GM23338 (cell line): ENCODE measurements at places on chromosomes 13 and 19. TPM values are rescaled to one million over a fixed set of nuclear protein-coding genes. Genes with fewer than 3 reads are reported as not detected.

RGL3 gene
- total RNA-seq: 46.8 and 49.4 TPM in 2 replicates

DNA sequence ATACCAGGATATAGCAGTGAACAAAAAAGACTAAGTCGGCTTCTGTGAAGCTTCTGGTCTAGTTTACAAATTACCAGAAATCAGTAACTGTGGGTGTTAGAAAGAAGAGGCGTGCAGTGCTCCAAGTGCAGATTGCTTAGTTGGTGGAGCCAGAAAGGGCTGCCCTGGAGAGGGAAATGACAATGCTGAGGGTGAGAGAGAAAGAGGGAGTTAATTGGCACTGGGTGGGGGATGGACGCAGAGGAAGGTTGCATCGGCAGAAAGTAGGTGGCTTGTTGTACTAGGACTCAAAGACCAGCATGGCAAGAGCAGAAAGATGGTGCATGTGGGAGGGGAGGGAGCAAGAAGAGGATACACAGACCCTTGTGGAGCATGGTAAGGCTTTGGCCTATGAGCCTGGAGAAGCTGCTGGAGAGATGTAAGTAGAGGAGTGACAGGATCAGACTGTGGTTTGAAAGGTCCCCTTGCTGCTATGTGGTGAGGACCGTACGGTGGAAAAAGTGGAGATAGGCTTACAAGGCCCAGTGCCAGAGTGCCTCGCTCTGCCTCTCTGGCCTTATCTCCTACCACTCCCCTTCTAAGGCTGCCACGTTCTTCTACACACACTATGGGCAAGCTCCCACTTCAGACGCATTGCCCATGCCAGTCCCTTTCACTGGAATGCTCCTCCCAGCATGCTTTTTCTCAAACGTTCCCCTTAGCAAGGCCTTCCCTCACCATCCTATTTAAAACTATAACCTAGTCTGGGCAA lies 13.5 kb downstream of the SMG9 start:
- no peaks in the 10 kb centered on the region for H3K4me1 ChIP-seq
- H3K27ac ChIP-seq: no peak overlapping the region
- H3K36me3 ChIP-seq: peaks cover 6% of the 10 kb centered on the region
- no peaks in the 10 kb centered on the region for H3K27me3 ChIP-seq
- no peak for DNase-seq

KCNK6 gene
- 9.9 and 14.6 TPM in 2 replicates for total RNA-seq

DNA sequence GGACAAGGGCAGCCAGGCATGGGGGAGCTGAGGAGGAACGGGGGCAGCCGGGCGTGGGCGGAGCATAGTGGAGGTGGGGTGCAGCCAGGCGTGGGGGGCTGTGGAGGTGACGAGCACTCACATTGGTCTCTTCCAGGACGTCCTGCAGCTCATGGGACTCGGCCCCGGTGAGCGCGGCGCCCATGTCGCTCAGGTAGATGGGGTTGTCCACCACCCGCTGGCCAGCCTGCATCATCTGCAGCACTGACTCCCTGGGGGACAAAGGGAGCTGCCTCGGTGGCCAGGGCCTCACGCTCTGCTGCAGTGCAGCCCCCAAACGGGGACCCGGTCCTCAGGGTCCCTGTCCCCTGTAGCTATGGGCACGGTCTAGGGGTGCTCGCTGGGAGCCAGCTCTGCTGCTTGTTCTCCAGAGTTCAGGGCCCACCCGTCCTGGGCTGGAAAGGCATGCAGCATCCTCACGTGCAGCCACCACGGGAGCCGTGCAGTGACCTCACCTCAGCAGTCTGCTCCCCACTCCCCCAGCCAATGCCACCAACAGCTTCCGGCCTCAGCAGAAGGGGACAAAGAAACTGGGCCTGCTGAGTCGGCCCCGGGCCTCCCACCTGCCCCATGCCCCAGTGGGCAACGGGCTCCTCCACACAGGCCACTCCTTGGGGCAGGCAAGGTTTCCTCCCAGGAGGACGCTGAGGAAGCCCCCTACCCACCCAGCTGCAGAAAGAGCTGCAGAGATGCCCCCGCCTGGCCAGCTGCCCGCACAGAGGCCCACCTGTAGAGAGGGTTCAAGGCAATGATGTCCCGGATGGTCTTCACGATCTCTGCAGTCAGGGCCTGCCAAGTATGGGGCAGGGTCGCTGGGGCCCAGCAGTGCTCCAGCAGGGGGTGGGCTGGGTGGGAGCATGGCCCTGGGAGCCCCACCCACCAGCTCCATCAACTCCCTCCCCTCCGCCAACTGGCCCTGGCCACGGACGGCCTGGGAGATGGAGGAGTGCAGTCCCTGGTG lies 12.1 kb downstream of the LONP1 start:
- H3K4me3 ChIP-seq: no peak overlapping the region
- no peak for DNase-seq
- no peak overlapping the region for H3K27ac ChIP-seq
- H3K4me1 ChIP-seq: no peaks in the 10 kb centered on the region
- H3K36me3 ChIP-seq: peaks cover 32% of the 10 kb centered on the region
- H3K27me3 ChIP-seq: no peaks in the 10 kb centered on the region

DNA sequence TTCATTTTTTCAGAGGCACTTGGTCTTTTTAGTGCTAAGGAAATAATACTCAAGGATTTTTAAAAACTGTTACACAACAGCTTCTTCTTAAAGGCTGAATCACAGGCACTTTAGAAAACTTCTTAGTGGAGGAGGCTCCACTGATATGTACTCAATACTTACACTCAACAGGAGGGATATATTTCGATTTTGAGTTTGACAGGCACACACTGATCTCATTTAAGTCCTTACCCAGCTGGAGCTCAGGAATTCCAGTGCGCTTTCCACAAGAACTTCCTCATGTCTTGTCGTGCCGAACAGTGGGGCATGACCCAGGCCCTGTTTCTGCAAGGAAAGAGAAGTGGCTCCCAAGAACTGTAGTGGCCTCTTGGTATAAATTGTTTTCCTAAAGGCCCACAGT lies 103.8 kb downstream of the RGCC start:
- no peak for DNase-seq
- no peaks in the 10 kb centered on the region for H3K4me1 ChIP-seq
- H3K36me3 ChIP-seq: no peaks in the 10 kb centered on the region
- H3K4me3 ChIP-seq: no peak overlapping the region
- H3K27ac ChIP-seq: no peak overlapping the region

DNA sequence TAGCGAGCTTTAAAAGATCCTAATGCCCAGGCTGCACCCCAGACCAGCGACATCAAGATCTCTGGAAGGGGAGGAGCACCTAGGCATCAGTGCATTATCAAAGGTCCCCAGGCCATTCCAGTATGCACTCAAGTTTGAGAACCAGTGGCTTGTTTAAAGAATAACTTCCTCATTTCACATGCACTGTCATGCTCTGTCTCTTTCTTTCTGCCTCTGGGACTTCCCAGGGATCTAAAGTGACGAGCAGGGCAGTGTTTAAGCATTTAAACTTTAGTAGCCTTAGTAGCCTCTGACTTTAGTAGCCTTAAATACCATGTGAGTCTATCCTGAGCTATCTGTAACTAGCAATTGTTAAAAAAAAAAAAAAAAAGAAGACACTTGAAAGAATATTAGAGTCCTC lies 8.9 kb upstream of the FARP1 start:
- no peaks in the 10 kb centered on the region for H3K27me3 ChIP-seq
- DNase-seq: no peak
- no peak overlapping the region for H3K4me3 ChIP-seq

ZNF253 gene
- 44.7 and 58.2 TPM in 2 replicates for total RNA-seq

- H3K4me3 ChIP-seq: no peak overlapping the region
- peak; percentile 79 for DNase-seq
- H3K27ac ChIP-seq: no peak overlapping the region
- no peaks in the 10 kb centered on the region for H3K36me3 ChIP-seq
- H3K27me3 ChIP-seq: no peaks in the 10 kb centered on the region
Observed at GRCh38 chr19:42601811-42602443, 7.2 kb upstream of the CEACAM8 start.

GRCh38 chr13:106702505-106702904 lies 134.6 kb upstream of the ARGLU1 start:
- DNase-seq: no peak
- no peak overlapping the region for H3K27ac ChIP-seq
- H3K36me3 ChIP-seq: no peaks in the 10 kb centered on the region
- no peak overlapping the region for H3K4me3 ChIP-seq
- no peaks in the 10 kb centered on the region for H3K4me1 ChIP-seq
- H3K27me3 ChIP-seq: no peaks in the 10 kb centered on the region

CCDC194 gene
- 0.49 TPM in 1 of 2 replicates, not detected in the other for total RNA-seq

DNA sequence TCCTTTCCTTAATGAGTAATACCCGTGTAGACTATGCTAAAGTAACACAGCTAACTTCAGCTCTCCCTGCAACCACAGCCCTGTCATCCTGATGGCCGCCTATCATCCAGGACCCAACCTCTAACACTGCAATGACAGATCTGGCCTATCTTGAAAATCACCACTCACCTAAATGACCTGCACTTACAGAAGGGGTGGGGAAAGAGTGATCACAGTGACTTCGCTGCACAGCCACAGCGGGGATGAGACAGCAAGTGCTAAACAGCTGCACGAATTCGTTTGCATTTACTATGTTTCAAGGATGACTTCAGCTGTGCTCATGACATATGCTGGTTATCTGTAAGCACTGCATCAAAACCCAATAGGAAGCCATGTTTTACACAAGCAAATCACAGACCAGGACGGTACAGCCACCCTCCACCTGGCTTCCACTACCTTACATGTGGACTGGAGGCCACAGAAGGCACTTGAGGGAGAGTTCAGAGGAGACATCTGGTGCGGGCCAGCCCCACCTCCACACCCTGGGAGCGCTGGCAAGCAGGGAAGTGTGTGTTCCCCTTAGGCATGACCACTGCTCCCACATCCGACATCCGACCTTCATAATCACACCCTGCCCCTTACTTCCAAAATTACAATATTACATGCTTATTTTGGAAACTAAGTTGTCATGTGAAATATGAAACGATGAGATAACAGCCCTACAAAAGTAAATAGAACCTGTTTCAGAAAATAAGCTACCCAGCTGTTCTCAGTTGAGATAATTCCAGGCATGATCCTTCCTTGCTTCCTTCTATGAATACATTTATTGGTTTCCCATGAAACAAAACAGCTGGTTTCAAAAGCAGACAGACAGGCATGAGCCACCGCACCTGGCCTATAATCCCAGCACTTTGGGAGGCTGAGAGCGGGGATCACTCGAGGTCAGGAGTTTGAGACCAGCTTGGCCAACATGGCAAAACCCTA lies 95.7 kb downstream of the STK24 start:
- H3K4me1 ChIP-seq: peaks cover 82% of the 10 kb centered on the region
- H3K27me3 ChIP-seq: no peaks in the 10 kb centered on the region
- H3K4me3 ChIP-seq: no peak overlapping the region
- H3K36me3 ChIP-seq: peaks cover 3% of the 10 kb centered on the region; the same call in 1 of the 2 replicates

UPF3A gene
- total RNA-seq: 45.0 and 57.2 TPM in 2 replicates

DNA sequence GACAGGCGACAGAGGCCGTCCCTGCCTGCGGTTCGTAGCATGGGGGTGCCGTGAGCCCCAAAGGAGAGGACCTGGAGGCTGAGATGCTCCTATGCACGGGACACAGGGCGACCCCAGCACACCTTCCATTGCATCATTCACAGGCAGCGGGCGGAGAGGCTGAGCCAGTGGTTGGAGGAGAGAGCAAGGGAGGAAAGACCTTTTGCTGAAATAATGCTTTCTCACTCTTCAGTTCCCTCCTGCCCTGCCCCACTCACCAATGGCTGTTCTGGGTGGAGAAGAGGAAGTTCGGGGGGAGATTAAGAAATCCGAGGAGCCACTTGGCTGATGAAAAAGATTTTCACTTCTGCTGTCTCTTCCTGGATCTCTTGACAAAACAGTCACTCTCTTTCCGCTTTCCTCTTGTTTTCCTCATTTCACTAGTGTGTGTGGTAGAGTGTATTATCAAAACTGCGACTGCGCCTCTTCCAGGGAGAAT lies at the start of gene NLRP12:
Gene NLRP12 (minus strand): TSS at position 181 of the 478 bp plus-strand sequence. CDS start 140 bp downstream, at position 41.
- H3K4me1 ChIP-seq: peaks cover 13% of the 10 kb centered on the region; the same call in 1 of the 2 replicates
- no peak within 1 kb of the TSS for H3K4me3 ChIP-seq
- peak within 1 kb of the TSS; percentile 77 for H3K27ac ChIP-seq
- DNase-seq: no peak
- H3K27me3 ChIP-seq: no peaks in the 10 kb centered on the region
- no peaks in the 10 kb centered on the region for H3K36me3 ChIP-seq

RFPL4A gene
- not detected in 2 replicates for total RNA-seq

IRGC gene
- not detected in 2 replicates for total RNA-seq

ATCAY gene
- total RNA-seq: 36.4 and 45.7 TPM in 2 replicates

DNA sequence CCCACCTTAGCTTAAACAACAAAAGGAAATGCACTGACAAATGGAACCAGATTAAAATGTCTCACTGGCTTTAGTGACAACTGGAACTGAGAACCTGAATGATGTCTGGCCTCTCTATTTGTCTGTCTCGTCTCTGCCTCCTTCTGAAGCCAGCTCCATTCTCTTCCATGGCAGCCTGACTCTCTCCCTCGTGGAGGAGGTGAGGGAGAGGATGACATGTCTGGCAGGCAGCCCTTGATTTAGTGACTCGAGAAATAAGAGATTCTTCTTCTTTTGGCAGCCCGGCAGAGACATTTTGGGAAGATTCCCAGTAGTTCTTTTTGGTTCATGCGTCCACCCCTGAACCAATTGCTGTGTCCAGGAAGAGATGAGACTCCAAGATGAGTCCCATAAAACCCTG lies 131.7 kb downstream of the KLF5 start:
- no peak overlapping the region for H3K4me3 ChIP-seq
- no peak overlapping the region for H3K27ac ChIP-seq
- peaks cover 7% of the 10 kb centered on the region; the same call in 1 of the 2 replicates for H3K4me1 ChIP-seq
- H3K36me3 ChIP-seq: no peaks in the 10 kb centered on the region

DNA sequence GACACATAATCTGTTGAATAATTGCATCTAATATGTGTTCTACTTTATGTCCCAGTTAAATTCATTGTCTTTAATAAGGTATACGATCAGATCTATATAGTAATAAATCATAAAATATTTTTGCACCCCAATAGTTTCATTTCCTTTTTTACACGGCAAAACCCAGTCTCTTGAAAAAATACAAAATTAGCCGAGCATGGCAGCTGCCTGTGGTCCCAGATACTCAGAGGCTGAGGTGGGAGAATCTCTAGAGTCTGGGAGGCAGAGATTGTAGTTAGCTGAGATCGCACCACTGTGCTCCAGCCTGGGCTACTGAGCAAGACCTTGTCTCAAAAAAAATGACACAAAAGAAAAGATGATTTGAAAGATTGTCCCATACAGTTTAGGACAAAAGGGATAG lies 52.3 kb upstream of the PARP4 start:
- no peak overlapping the region for H3K27ac ChIP-seq
- no peak for DNase-seq
- no peaks in the 10 kb centered on the region for H3K36me3 ChIP-seq
- H3K4me3 ChIP-seq: no peak overlapping the region
- no peaks in the 10 kb centered on the region for H3K4me1 ChIP-seq

ZNF91 gene
- 45.1 and 51.6 TPM in 2 replicates for total RNA-seq

GNA15 gene
- 0.14 TPM in 1 of 2 replicates, not detected in the other for total RNA-seq

DNA sequence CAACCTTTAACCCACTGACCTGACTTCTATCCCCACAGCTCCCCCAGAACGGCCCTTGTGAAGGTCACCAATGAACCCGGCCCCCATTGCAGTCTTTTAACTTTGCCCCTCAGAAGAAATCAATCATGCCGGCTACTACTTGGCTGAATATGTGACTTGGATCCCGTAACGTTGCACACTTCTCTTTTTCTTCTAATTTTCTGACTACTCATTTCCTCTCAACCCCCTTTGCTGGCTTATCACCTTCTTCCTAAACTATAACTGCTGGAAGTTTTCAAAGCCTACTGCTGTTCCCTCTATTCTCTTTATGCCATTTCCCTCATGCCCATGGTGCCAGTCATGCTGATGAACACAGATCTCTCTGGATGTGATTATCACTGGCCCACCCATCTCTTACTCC lies 367.6 kb downstream of the DNAJC15 start:
- no peak overlapping the region for H3K27ac ChIP-seq
- no peak for DNase-seq
- no peaks in the 10 kb centered on the region for H3K36me3 ChIP-seq
- no peaks in the 10 kb centered on the region for H3K4me1 ChIP-seq
- no peak overlapping the region for H3K4me3 ChIP-seq
